ENCODE measurements at places on chromosomes 12 and 14. TPM values are rescaled to one million over a fixed set of nuclear protein-coding genes. Genes with fewer than 3 reads are reported as not detected.

The TSPAN9 gene
- 14.5 TPM for total RNA-seq

The GALNT6 gene
- total RNA-seq: 191 TPM

The SLC25A47 gene
- not detected for total RNA-seq

The RPGRIP1 gene
- not detected for total RNA-seq

The HOXC10 gene
- not detected for total RNA-seq

The ACSM4 gene
- total RNA-seq: not detected

The PRPH gene
- 2.6 TPM for total RNA-seq

The SPX gene
- total RNA-seq: not detected

The KLRC2 gene
- not detected for total RNA-seq

The ARHGAP9 gene
- total RNA-seq: not detected

The CDKN3 gene
- total RNA-seq: 115 TPM

The FAM181A gene
- not detected for total RNA-seq

Measured in smooth muscle cell of trachea (primary cell).